ENCODE measurements at places on chromosomes 7 and 10.

DNA sequence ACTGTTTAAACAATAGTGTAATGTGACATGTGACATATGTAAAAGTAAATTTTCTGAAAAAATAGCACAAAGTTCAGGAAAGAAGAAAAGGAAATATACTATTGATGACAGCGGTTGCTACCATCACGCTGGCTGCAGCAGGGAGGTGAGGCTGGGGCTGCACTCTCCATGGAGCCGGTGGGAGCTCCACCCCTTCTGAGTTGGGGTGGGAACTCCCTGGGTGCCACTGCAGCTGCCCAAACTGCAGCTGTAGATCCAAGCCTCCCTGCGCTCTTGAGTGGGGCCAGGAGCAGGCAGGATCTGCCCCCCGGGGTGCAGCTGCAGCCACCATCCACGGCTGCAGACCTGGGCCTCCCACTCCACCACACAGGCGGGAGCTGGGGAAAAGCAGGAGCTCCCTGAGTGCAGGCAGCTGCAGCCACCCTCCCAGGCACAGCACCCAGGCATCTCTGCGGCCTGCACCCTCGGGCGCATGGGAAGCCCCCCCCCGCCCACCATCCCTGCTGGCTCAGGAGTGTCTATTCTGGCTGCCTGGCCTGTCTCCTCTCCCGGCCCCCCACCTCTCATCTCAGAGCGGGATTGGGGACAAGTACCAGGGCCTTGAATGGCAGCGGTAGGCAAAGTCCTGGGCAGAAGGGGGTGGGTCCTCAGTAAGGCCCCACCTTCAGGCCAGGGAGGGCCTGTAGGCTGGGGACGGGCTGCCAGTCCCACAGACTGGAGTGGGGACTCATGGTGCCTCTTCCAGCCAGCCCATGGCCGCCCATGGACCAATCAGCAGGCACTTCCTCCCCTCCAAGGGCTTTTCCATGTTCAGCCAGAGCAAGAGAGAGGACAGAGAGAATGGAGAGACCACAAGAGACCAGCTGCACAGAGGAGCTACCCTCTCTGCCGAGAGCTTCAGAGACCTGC is 50.1 kb downstream of the TNS3 start:
- no peak for DNase-seq

- no peak for DNase-seq
Measured at GRCh38 chr10:15469111-15469510, 98.0 kb upstream of the FAM171A1 start.

GRCh38 chr7:152335900-152336571 is 99.8 kb downstream of the KMT2C start:
- no peak for DNase-seq

DNA sequence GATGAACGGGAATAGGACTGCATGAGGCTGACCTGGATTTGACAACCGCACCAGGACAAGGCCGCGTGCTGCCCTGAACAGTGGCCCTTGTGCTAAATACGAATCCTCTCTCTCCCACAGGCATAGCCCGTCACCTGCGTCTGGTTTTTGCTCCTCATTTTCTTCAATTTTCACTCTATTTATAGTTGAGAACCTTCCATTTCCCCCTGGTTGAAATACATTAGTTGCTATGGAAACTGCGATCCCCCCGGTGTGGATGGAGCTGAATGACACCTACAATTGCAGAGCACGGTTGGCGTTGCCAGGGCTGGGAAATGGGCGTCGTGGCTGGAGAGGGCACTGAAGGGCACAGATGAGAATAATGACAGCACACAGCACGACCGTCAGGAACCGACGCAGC is 158.6 kb upstream of the PITRM1 start:
- no peak for DNase-seq

DNA sequence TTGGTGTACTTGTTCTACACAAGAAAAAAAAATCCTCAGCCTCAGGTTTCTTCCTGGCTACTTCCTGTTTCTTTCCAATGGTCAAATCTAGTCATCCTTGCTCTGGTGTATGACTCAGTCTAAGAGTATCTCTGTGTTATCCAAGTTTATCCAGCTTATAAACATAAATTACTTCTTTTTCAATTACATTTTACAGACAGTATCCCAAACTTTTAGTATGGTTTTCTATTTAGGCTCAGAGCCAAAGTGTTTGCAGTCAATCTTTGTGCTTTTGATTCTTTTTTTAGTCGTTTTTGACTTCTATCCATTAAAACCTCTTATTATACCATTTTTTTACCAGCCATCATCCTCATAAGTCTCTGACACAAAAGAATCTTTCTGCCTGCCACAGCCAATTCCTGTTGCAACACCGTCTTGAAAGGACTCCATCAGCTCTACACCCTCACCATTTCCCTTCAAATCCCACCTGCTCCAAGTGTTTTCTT is 294.6 kb downstream of the PTEN start:
- no peak for DNase-seq

DNA sequence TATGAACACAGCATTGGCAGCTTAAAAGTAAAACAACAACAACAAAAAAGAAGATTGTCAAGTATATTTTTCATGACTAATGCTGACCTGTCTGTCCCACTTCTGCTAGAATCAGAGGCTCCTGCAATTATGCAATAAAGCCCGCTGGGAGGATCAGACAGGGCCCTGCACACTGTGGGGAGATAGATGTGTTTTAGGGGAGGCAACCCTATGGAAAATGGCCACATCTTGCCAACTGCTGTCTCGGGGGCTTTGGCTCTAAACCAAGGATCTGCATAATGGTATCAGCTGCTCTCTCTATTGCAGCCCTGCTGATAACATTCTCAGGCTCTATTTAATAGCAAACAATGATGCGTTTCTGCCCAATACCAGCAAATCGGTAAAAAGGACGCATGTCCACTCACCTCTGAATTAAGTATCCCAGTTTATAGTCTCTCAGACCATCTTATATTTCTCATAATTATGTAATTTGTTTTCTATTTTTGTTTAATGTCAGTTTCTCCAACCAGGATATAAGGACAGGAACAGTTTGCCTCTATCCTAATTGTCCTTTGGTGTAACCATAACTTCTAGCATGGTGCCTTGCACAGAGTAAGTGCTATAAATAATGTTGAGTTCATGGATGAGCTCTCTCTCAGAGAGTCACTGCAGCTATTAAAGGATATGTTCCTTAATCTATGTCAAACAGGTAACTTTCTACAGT is 15.3 kb upstream of the PRKAR2B start:
- no peak for DNase-seq

DNA sequence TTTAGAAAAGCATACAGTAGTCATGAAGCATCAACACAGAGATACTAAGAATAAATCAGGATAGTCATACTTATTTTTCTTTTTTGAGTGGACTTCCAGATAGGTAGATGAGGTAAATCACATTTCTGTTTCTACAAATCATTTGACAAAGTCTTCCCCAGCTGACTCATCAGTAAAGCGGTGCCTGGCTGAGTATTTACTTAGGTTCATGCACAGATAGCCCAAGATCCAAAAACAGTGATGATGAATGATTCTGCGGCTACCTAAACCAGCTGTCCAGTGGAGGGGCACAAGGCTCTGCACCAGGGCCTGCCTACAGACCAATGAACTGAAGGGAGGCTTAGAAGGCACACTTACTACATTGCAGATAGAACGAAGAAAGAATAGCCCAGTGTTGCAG is 113.1 kb downstream of the PARP12 start:
- no peak for DNase-seq

GRCh38 chr10:130960531-130960930 is 351.0 kb downstream of the TCERG1L start:
- no peak for DNase-seq

DNA sequence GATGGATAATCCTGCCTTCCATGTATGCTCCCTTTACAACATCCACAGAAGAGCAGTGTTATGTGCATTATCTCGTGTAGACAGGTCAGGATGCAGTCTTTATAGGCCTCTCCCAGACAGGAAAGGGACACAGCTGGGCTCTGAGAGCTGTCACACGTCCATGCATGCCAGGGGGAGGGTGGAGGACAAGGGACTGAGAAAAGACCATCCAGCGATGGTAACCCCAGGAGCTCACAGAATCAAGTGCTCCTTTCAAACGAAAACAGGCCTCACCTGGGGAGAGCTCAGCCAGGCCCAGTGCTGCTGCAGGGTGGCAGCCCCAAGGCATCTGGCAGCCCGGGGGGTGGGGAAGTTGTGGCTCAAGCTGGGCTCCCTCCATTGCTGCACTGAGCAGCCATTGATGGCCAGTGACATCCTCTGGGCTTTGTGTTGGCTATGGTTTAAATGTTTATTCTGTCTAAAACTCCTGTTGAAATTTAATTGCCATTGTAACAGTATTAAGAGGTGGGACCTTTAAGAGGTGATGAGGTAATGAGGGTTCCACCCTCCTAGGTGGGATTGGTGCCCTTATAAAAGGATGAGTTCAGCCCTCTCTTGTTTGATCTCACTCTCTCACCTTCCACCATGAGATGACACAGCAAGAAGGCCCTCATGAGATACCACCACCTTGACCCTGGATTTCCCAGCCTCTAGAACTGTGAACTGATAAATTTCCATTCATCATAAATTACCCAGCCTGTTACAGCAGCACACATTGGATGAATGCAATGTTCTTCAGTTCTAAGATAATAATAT is 15.7 kb downstream of the JCAD start:
- no peak for DNase-seq

- DNase-seq = no peak
Measured at GRCh38 chr7:5278766-5279165, 4.0 kb upstream of the SLC29A4 start.

GRCh38 chr7:27148031-27148755 is 619 bp upstream of the HOXA6 start:
- no peak for DNase-seq

DNA sequence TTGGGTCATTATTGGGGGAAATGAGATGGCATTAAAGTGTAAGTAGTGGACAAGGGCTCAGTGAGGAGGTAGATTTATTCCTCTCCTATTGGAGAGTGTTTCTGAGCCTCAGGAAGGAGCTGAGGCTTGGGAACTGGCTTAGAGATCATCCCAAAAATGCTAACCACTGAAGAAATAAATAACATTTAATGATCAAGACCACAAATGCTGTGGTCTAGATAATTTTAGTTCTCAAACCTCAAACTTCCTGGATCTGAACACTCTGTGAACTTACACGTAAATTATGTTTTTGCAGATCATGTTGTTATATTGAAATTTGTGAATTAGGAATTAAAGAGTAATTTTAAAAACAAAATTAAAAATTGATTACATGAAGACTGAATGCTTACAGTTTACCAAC is 27.3 kb downstream of the MDFIC start:
- no peak for DNase-seq

GRCh38 chr10:53724581-53724980 is 952.0 kb upstream of the MBL2 start:
- no peak for DNase-seq

DNA sequence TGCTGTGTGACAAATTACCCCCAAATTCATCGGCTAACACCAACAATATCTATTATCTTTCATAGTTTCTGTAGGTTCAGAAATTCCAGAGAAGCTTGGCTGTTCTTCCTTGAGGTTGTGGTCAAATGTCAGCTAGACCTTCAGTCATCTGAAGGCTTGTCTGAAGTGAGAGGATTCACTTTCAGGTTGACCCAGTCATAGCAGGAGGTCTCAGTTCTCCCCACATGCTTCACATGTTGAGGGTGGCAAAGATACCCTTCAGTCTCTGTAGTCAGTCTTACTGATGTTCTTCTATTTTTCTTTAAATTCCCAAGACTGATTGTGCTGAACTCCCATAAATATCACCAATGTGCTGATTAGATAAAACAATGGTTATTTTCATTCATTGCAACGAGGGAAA is 1692.0 kb downstream of the REEP3 start:
- no peak for DNase-seq

GRCh38 chr7:111083413-111083812 is 7.5 kb upstream of the LRRN3 start:
- DNase-seq = no peak

- DNase-seq = no peak
Measured at GRCh38 chr10:89202033-89202425, 5.1 kb downstream of the CH25H start.

GRCh38 chr7:15862016-15862780 is 175.7 kb upstream of the MEOX2 start:
- no peak for DNase-seq

DNA sequence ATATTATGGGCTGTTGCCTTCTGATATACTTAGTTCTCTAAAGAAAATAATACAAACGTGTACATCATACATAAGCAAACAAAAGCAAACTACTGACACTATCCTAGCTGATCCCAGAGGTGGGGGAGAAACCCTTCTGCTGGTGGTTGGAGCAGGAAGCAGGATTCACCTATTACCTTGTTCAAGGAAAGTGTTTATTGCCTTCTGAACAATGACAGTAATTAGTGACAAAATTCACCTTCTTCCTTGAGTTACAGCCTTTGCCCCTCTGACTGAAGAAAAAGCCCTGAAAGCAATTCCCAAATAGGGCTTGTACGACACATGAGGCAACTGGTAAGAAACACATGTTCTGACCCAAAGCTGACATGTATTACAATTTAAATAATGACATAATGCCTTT is 118.8 kb upstream of the AKR1E2 start:
- DNase-seq = no peak

- DNase-seq = no peak
Measured at GRCh38 chr7:24709051-24709450, 48.2 kb downstream of the GSDME start.

DNA sequence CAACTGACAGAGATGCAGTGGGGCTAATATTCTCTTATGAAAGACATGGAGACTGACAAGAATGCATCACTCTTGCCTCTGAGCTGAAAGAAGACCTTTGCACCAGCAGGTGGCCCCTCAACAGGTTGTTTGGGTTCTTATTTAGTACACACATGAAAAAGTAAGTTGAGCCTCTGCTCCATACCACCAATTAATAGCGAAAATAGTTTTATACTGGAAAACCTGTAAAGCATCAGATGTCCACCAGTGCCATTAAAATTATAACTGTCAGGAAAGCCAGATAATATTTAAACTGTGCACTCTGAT is 26.3 kb upstream of the FAM13C start:
- no peak for DNase-seq

- DNase-seq = no peak
Measured at GRCh38 chr10:44761076-44761475, 150.1 kb upstream of the TMEM72 start.

DNA sequence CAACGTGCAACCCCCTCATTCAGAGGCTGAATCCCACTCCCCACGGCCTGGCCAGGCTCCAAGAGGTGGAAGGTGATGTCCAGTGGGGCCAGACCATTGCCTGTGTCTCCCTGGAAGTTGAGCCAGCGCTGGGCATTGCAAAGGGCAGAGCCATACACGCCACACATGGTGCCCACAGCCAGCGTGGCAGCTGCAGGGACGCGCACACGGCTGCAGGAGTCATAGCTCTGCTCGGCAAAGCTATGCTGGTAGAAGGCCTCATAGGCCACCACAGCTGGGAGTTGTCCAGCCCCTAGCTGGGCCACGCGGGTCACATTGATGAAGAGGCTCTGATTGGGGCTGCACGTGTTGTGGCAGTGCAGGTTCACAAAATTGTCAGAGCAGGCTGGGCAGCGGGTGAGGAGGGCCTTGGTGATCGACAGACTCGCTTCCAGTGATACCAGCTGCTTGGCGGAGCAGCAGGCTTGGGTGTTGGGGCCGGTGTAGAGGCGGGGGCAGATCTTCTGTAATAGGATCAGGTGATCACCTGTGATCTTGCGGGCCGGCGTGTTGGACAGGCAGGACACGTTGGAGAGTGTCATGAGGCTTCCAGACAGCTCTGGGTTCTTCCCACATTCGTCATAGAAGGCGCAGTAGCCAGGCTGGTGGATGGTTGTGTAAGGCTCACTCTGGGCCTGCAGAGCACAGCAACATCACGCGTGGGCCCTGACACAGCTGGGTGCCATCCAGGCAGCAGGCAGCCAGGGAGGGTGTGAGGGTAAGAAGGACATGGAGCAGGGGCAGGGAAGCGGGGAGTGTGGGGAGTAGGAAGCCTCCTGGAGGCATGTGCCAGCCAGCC is 1.2 kb downstream of the NPC1L1 start:
- no peak for DNase-seq

GRCh38 chr10:131676800-131677421 is 223.9 kb upstream of the PPP2R2D start:
- DNase-seq = no peak

Data from HCT116 (cell line).